ENCODE measurements at places on chromosomes 2 and 18.

DNA sequence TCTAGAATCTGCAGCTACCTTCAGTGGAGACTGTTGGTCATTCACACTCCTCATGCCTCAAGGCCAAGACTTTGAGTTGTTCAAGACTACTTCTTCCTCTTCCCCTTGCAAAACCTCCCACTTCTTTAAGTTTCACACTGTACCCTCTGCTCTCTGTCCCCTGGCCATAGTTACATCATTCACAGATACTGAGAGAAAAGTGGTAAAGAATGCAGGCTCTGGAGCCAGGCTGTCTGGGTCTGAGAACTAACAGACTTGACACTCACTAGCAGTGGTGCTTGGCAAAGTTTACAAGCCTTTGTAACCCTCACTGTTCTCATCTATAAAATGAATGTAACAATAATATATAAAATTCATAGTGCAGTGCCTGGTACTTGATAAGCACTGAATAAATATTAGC lies 61.8 kb downstream of the CDH20 start:
- DNase-seq = no peak

DNA sequence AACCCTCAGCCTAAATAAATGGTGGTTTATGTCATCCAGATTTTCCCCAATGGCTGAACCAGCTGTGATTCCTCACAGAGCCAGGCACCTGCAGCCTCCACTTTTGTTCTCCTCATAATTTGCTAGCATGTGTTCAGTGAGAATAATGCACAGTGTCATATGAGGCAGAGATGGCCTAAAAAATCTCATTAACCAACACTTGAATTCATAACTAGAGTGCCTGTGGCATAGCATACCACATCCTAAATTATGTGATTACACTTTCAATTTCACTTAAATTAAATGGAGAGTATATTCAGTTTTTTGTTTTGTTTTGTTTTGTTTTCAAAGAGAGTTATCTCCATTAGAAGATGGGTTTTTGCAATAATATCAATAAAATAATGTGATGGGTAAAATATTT lies 488.0 kb downstream of the CBLN2 start:
- no peak for DNase-seq

DNA sequence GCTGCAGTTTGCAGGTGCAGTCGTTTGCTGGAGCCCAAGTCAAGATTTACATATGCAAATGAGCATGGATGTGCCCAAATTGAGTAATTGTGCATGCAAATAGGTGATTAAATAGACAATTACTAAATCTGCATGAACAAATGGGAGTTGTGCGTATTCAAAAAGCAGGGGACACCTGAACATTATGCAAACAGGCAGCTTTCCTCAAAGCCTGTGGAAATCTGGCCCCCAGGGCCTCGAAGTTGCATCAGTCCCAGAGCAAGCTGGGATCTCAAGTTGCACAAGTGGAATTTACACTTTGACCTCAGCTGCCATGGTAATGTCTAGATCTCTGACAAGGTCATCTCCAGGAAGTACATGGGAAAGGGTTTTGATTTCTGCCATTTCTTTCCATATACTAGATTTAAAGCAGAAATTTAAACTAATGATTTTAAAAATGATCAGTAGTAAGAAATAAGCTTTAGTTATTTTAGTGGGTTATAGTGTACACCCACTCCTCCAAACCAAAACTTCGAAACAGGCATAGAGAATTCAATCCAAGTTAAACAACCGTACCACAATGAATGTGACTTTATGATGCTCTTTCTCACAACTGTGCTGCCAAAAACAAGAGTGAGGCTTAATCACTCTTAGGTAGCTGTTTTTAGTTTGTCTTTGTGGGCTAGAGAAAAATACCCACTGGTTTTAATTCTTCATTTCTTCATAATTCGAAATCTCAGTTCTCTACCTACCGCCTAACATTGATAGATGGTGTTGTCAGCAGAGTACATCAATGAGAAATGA lies 110.7 kb downstream of the RND3 start:
- peak; percentile 56 for DNase-seq

- no peak for DNase-seq
These were observed 465.9 kb downstream of the TXNL1 start for GRCh38 chr18:56172527-56172926.

DNA sequence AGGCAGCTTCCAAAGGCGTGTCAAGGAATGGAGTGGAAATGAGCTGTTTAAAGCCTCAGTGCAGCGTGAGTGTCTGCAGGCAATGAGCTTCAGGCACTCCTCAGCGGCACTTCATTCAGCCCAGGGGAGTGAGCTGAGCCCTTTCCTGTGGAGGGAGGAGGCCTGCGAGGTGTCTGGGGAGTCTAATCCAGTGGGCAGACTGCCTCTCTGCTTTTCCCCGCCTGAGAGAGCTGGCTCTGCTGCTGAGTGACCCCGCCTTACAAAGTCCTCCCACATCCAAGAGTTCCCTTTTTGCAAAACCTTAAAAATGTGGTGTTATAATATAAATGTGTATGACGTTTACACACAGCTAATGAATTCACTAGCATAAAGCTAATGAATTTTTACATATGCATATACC lies 7.0 kb upstream of the LDLRAD4 start:
- DNase-seq = no peak

DNA sequence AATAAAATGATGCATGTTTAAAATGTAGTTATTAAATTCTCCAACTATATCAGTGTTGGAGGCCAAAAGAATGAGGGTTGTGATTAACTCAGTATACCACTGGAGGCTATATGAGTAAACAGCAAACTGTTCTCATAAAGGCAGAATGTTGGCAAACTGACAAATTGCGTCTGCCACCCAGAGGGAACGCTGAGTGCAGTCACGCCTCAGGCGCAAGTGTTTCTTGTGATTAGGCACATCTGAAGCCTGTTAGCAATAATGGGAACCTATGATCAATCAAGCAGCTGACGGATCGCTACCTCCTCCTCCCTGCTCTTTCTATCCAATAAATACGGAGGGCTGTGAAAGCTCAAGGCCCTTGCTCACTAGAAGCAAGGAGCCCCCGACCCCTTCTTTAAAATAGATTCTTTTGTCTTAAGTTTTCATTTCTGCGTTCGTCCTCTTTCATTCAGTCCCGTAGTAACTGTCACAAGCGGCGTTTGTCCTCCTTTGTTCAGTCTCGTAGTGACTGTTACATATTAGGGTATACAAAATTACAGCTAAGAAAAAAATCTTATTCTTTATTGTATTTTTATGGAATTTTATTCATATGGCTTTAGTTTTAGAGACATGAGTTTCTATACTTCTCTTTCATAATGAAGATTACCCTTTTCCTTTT lies 16.3 kb upstream of the RMND5A start:
- DNase-seq = peak; percentile 79

DNA sequence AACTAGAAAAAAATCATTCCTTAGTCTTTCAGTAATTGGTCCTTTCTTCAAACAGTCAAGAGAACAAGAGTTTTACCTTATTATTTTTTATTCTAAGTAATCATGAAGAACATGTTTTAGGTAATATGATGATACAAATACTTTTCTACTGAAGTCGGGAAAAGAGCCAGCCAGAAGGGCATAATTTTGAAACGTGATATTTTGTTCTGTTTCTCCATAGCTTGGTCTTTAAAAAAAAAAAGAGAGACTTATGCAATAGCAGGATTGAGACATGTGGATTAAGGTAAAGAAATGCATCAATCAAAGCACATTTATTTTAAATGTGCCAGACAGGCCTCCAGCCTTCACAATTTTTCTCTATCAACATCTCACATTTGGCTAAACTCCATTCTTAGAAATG lies 1016.8 kb downstream of the CNTNAP5 start:
- no peak for DNase-seq

DNA sequence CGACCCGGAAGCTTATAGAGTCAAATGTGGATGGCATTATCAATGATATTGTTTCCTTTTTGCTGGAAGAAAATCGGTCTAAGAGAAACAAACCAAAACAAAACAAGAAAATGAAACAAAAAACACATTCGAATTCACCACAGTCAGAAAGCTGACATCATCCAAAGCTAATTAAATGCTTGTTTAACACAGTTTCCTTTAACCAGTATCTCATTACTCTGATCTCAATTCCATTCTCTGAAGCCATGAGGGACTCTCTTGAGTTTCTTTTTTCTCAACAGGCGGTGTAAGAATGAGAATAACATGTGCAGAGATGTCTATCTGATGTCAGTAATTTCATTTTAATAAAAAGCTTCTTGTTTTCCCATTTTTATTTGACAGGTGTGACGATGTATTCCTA lies 1448.3 kb upstream of the DDX18 start:
- no peak for DNase-seq

DNA sequence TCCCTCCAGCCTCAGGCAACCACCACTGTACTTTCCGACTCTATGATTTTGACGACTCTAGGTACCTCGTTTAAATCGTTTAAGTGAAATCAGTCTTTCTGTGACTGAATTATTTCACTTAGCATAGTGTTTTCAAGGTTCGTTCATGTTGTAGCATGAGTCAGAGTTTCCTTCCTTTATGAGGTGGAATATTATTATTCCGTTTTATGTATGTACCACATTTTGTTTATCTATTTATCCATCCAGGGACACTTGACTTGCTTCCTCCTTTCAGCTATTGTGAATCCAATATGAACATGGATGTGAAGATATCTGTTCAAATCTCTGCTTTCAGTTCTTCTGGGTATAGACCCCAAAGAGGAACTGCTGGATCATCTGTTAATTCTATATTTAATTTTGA lies 19.1 kb downstream of the IL1R2 start:
- DNase-seq = no peak

GRCh38 chr2:71263386-71263785 lies 36.5 kb upstream of the PAIP2B start:
- no peak for DNase-seq

DNA sequence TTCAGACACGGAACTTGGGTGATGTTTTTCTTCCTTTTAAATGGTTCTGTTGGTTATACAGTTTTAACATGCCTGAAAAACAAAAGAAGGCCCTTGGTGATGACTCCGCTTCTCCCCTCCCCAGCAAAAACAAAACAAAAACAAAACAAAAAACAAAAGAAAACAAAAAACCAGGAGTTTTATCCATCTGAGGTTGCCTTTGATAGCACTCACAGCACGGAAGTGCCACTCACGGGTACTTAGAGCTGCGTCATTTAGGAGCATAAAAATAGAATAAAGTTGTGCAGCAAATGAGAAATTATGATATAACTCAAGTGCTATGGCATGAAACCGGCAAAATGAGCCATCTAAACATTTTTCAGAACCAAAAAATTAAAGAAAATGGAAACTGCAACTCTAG lies 57.7 kb downstream of the ZEB2 start:
- no peak for DNase-seq

GRCh38 chr2:219104107-219105035 lies 43.6 kb upstream of the IHH start:
- peak; percentile 25 for DNase-seq

GRCh38 chr18:5515011-5515784 lies 28.6 kb downstream of the EPB41L3 start:
- no peak for DNase-seq

DNA sequence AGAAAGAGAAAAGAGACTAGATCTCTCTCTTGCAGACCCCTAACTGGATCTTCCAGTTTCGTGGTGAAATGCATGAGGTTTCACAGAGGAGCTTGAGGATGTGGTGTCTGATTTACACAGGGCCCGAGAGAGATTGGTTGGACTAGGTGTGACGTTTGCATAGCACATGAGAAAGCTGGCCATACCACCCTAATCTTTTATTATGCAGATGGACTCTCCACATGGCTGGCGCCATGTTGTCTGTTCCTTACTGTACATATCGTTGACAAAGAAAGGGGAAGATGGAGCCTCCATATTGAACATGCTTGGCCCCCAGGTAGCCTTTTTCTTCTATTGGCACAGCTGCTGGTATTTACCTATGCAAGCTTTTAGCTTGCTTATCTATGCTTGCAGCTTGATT lies 27.5 kb upstream of the PGAP1 start:
- DNase-seq = no peak

DNA sequence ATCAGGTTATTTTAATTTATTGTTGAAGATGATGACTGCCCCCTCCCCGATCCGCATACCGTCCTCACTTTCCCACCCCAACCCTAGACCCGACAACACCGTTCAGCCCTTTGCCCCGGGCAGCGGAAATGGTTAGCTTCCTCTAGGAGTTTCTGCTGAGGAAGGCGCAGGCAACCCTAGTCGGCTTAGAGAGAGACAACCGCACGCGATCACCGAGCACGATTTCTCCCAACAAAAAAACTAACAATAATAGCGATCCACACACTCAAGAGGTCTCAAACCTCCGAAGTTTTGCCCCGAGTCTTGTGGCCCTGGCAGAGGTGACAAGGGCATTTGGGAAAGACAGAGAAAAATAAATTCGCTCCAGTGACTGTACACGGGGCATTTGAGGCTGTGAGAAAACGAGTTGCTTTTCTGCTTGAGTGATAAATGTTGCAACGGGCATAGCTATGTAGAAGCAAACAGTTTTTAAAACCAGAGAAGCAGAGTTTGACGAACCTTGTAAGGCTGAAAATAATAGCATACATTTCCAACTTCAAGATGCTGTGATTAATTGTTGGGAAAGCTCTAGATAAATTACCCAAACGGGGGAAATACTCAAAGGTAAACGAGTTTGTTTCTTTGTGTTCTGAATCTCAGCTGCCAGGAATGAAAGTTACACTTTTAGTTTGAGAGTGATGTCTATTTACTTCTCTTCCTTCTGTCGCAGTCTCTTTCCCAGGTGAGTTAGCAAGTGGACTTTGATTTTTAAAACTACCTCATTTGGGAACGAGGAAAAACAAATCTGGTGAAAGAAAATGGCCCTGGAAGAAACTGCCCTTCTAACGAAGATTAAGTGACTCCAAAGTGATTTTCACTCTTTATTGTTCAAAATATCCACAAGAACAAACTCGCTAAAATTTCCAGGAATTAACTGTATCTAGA lies 11.0 kb upstream of the SIX3 start:
- no peak for DNase-seq

DNA sequence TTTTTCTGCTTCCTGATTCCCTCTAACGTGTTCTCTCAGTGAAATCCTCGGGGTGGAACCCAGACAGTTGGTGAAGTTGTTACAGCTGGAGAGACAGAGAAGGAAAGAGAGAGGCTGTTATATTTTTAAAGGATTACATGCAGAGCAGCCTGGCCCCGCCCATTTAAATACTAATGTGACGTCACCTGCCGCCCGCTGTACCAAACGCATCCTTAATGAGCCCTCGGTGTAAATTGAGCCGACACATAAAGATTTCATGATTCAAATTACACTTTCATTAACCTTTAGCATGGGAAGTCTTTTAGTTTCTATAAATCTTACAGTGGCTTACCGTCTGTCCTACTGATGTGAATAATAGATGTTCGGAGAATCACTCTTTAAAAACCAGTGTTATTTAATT lies 164.0 kb upstream of the SIX3 start:
- DNase-seq = no peak

- DNase-seq = no peak
These were observed 25.7 kb upstream of the MSGN1 start for GRCh38 chr2:17790536-17790935.

GRCh38 chr18:76453057-76453561 lies 41.9 kb downstream of the ZNF516 start:
- DNase-seq = no peak

- DNase-seq = no peak
These were observed 17.7 kb upstream of the GALNT3 start for GRCh38 chr2:165811592-165812370.

DNA sequence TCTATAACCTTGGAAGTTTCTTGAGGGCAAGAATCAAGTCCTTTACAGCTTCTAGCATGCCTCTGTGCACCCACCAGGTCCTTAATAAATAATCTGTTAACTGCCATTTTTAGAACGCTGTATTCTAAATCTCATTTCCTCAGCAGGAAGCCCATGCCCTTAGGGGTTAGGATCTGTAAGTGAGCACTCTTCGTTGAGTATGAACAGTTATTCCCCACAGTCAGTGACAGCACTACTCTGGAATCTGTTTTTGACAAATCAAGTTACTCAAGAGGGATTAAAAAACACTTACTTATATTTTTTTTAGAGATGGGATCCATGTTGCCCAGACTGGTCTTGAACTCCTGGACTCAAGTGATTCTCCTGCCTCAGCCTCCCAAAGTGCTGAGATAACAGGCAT lies 14.6 kb downstream of the PAIP2B start:
- DNase-seq = no peak

Measured in NCI-H226 (cell line).